Daoy (cell line): ENCODE measurements at places on chromosomes 16 and 17. TPM values are rescaled to one million over a fixed set of nuclear protein-coding genes. Genes with fewer than 3 reads are reported as not detected.

Gene MC1R
- total RNA-seq: 0.95 and 1.9 TPM in 2 replicates

Gene TNP2
- not detected in 2 replicates for total RNA-seq

Gene HNF1B
- not detected in 2 replicates for total RNA-seq

Gene RHBDL3
- 0.57 and 1.9 TPM in 2 replicates for total RNA-seq

Gene PRSS36
- total RNA-seq: 0.17 and 0.18 TPM in 2 replicates

Gene ITGAL
- not detected in 2 replicates for total RNA-seq

Gene PRDM7
- total RNA-seq: not detected in 2 replicates

Gene PRRT2
- 0.29 TPM in 1 of 2 replicates, not detected in the other for total RNA-seq

Gene PKMYT1
- 48.6 and 70.3 TPM in 2 replicates for total RNA-seq

Gene SP6
- total RNA-seq: 0.06 and 0.23 TPM in 2 replicates
